ENCODE measurements at places on chromosomes 2 and 18.

GRCh38 chr2:66032226-66032775 lies 402.6 kb upstream of the MEIS1 start:
- no peak for DNase-seq

DNA sequence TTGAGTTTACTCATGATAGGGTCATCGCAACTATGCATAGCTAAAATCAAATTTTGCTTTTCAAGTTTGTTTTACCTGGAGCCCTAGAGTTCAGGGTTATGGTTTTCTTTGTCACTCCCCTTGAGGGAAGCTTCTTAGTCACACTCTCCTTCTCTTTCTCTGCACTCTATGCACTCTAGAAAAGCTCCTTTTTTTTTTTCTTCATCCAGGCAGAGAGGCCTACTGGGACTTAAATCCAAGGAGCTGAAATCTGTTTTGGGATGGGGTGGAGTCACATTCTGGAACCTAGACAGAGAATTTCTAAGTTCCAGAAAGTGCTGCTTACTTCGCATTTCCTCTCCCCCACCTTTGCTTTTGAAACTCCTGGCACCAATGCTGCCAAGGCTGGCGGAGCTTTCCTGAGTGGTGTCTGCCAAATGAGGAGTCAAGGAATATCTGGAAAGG lies 19.1 kb upstream of the IL18R1 start:
- no peak for DNase-seq

DNA sequence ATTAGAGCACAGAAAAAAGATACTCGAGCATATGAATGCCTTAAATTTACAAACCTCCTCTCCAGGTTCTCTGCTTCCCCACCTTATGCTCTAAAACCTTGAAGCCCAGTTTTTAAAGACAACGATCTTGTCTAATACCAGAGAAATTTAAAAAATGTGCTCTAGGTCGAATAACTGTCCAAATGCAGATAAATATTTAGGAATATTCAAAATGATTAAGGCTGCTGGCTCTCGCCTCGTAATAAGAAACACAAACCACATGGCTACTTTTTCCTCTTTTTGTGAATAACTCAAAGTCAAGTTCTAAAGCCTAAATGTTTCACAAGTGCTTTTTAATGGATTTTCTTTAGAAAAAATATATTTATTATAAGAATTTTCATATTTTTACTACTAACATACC lies 101.3 kb downstream of the SATB2 start:
- no peak for DNase-seq

DNA sequence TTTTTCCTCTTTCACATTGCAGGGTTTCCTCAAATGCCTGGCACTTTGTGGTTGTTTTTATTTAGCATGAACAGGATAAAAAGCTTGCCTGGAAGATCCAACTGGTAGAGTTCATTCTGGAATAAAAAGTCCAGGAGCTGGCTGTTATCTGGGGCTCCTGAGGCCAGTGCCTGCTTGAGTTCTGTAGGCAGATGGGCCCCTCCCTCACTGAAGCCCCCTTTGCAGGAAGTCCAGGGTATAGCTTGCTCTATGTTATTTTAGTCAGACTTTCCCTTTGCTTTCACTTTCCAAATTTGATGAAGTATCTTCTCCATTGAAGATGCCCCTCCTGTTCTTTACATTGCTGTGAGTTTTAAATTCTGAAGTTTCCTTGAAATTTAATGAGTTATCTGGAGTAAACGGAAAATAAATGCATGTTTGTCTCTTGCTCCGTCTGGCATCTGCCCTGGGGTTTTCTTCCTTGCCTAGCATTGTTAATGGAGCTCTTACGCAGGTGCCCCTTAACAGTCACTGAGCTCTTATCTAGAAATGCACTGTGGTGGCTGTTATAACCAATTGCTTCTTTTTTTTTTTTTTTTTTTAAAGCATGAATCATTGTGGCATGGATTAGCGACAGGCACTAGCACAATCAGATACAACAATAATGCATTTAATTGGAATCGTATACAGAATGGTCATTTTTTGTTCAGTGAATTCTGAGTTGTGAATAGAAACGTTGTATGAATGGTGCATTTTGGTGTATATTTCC lies 27.0 kb upstream of the LPIN1 start:
- DNase-seq = no peak

GRCh38 chr2:10635430-10635829 lies 54.3 kb downstream of the NOL10 start:
- DNase-seq = no peak

DNA sequence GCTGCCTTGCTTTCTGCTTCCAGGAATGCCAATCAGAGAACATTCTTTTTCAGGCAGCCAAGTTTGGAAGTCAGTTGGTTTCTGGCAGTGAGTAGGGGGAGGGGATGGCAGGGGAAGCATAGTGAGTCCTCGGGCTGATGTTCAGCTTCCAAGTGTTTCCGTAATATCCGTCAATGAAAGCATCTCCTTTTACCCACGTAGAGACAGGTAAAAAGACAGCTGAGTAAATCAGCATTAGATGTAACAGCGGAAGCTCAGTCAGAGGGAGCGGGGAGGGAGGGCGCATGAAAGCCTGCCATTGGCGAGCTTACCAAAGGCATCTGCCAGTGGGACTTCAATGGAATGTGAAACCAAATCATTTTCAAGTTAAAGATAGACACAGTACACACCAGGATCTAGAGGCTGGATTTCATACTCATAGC lies 117.1 kb upstream of the DTNA start:
- no peak for DNase-seq

GRCh38 chr2:51971136-51971535 lies 939.2 kb upstream of the NRXN1 start:
- DNase-seq = no peak

DNA sequence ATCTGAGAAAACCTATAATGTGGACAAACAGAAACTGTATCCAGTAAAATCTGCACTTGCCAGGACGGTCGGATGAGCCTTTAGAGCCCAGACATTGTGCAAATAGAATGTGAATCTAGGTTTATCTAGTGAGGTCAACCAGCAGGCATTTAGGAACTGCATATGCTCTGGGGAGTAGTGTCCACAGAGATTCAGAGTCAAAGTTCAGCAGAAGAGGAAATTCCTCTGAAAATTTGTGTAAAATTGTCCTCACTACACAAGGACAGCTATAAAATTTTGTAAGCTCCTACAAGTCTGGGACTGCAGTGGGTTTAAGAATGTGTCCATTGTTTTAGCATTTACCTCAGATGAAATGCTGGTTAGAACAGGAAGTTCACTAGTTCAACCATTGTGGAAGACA lies 9.8 kb upstream of the NDUFV2 start:
- no peak for DNase-seq

GRCh38 chr2:175621821-175622220 lies 380.2 kb downstream of the LNPK start:
- DNase-seq = no peak

DNA sequence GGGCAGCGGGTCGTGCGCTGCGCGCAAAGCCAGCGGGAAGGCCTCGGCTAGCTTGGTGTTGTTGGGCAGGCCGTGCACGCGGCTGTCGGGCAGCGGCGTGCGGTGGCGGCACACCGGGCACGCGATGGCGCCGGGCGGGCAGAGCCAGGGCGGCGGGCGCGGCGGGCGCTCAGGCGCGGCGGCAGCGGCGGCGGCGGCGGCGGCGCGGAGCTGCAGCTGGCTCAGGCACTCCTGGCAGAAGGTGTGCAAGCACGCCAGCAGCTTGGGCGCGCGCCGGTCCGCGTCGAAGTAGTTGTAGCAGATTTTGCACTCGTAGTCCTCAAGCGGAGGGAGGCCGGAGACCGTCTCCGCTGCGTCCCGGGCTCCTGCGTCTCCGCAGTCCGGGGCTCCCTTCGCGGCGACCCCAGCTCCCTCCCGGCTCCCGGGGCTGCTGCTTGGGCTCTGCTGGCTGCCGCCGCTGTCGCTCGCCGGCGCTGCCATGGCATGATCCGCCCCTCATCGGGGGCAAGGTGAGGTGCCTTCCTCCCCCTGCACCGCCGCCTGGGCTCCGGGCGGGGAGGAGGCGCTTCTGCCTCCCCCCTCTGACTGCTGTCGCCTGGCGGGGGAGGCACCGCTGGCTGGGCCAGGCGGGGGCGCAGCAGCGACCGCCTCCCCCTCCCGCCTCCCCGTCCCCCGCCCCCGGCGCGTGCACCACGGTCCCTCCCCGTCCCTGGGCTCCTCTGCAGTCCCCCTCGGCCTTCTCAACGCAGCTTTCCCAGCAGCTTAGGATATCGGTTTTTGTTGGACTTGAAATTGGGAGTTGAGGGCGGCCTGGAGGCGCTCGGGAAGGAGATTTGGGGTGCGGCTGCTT lies 21.0 kb upstream of the PAX3 start:
- DNase-seq = no peak

DNA sequence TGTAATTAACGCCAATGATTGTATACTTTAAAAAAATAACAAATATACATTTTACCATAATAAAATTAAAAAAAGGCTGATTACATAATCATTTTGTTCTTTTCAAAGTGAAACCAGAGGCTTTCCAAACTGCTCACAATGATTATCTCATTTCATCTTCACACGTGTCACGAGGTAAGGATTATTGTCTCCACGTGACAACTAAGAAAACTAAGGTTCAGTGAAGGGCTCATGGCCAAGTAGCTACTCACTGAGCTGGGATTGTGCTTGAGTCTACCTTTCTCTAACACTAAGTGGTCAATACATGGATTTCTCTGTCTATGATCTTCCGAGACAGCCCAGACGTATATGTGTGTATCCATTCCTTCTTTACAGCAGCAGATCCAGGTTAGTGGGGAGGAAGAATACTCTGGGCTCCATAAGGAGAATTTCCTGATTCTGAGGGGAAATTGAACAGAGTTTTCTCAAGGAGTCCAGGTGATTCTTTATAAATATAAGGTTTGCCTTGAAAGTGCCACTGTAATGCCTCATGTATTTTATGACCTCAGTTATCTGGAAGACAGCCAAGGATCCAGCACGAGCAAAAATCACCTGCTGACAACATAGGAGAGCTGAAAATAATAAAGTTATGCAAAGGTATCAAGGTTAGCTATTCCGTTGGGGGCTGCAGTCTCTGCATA lies 25.6 kb upstream of the ACSL3 start:
- no peak for DNase-seq

DNA sequence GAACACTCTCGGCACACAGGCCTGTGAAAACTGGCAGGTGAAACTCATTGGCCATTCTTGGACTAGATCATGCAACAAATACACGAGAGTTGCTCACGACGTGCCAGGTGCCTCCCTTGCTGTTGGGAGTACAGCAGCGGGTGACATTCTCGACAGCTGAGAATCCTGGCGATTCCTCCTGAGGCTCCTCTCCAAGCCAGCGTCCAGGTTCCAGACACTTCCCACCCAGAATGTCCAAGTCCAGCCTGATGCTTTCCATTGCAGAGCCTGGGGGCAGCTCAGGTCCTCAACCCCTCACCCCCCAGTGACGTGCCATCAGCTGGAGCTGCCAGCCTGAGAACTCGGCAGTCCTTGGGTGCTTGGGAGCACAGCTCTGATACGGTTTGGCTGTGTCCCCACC lies 124.2 kb downstream of the PXDN start:
- no peak for DNase-seq

DNA sequence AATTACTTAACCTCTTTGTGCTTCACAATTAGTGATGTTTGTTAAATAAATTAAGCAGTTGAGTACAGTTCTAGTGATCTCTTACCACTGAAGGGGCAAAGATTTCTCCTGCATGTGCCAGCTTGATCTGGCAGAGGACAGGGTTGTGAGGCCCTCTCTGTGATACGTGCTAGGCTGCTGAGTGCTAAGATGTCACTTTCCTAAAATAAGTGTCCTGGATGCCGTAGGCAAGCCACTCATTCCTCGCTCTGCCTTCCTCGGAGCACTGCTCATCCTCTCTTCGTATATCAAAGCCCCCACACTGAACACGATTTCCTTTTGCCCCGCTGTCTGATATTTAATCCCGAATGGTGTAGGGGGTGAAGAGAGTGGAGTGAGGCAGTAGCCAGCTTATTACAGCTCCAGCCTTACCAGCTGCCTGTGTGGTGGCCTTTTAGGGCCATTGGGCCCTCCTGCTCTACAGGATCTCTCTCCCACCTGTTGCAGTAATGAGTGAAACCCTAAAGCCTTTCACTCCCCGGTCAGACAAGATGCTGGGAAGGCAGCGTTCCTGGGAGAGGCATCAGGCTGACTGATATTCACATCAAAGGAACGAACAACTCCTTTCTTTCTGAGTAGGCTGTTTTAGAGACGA lies 40.5 kb downstream of the PTPRM start:
- no peak for DNase-seq

- no peak for DNase-seq
These were observed 364.9 kb upstream of the TMEFF2 start for GRCh38 chr2:192559587-192559986.

DNA sequence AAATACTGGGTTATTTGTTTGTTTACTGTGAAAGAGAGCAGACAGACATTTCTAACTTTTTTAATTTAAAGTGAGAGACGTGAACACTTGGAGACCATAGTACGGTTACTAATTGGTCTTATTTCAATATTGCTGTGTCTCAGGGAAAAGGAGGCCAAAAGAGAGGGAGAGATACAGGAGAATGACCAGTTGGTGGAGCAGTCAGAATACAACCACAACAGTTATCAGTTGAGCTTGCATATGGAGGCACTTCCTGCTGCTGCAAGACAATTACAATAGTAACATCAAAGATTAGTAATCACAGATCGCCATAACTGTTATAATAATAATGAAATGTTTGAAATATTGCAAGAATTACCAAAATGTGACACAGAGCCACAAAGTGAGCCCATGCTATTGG lies 58.2 kb downstream of the TWSG1 start:
- no peak for DNase-seq

DNA sequence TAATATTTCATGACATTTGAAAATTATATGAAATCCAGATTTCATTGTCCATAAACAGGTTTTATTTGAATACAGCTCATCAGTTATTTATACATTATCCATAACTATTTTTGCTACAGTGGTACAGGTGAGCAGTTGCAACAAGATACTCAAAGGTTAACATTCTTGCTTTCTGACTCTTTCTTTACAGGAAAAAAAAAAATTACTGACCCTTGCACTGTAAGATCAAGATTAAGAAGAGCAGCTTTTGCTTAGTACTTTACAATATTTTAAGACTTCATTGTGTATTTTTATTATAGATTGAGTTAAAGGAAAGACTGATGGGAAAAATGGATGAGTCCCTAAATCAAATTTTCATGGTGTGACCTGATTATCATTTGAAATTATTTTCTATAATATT lies 11.2 kb downstream of the ETAA1 start:
- no peak for DNase-seq

Data from CD4-positive, alpha-beta T cell treated with Interleukin-17A for 4 hours (primary cell).